Stimulated activated CD8-positive, alpha-beta memory T cell treated with anti-CD3 and anti-CD28 coated beads, Interleukin-4, amount 100 ng/mL, for 1 hour (primary cell): ENCODE measurements at places on chromosomes 6 and 20.

- no peak for DNase-seq
Measured at GRCh38 chr6:166411721-166412151, 29.0 kb upstream of the MPC1 start.

- no peak for DNase-seq
Measured at GRCh38 chr6:75301537-75301936, 16.9 kb upstream of the TMEM30A start.

GRCh38 chr6:96816301-96816817, 20.9 kb downstream of the GPR63 start:
- DNase-seq = no peak

DNA sequence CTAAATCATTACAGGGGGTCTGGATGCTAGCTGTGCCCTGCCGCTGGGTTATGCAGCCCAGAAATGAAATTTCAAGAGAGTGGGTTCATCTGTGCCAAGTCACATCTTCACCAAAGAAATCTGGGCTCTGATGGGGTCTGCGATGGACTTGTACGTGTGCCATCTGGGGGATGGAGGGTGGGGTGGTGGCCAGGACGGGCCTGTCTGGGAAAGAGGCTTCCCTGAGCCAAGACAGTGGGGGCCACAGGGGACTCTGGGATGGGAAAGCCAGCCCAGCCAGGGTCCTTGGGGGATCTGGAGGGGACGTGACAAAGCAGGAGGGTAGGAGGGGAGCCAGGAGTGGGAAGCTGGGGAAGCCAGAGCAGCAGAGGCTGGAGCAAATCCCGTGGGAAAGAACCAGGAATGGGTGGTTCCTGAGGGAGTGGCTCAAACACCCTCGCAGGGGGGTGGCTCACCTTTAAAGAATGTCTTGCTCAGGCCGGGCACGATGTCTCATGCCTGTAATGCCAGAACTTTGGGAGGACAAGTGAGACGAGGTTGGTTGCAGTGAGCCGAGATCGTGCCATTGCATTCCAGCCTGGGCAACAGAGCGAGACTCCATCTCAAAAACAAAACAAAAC, 36.3 kb upstream of the SULF2 start:
- no peak for DNase-seq

DNA sequence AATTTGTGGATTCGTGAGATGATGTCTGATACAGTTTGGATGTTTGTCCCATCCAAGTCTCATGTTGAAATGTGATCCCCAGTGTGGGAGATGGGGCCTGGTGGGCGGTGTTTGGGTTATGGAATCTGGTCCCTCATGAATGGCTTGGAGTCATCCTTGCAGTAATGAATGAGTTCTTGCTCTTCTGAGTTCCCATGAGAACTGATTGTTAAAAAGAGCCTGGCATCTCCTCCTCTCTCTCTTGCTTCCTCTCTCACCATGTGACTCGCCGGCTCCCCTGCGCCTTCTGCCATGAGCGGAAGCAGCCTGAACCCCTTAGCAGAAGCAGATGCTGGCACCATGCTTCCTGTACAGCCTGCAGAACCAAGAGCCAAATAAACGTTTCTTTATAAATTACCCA, 30.5 kb upstream of the RPP40 start:
- DNase-seq = no peak

DNA sequence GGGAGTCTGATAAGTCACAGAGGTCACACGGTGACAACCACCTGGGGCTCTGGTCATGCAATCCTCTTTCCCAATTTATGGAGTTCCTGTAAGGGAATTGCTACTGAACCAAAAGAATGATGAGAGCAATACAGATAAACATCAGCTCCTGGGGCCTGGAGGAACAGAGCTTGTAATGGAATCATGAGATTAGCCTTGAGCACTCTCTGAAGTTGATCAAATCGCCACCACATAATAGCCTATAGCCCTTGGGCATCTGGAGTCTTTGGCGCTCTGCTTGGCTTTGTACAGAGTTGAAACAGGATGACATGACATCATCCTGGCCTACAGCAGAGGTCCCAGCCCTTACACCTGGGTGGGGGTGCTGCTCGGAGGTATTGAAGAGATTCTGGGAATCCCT, 154.3 kb upstream of the DTNBP1 start:
- DNase-seq = no peak

DNA sequence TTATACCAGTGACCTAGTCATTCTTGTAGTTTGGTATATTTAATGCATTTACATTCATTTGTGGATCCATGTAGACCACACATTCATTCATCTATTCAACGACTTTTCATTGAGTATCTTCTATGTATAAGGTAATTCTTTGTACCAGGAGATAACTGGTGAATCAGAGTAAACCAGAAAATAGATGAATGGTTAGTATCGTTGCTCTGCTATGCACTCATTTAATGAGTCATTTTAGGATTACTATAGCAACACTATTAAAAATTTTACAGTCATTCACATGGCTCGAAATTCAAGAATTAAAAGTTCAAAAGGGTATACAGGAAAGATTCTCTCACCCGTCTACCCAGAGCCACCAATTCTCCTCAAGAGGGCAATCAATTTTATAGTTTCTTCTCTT, 26.8 kb downstream of the DOK5 start:
- no peak for DNase-seq

DNA sequence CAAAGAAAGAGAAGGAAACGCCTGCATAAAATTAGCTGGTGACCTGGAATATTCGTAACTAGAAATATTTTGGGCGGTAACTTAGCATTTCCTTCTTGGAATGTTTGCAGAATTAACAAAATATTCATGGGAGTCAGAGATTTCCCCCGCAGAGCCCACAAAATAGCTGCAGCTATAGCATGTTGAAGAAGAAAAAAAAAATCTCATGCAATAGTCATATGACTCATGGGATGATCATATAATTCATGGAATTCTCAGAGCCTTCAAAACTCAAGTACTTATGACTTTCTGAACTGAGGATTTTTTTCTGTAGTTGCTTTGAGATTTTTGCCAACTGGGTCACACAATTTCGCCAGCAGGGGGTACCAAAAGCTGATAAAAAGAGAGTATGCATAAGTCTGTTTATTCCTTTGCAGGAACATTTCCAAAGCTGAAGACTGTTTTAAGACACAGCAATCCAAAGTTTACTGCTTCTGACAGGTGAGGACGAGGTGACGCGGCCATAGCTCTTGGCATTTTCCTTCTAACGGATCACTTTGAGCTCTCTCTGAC, 586.0 kb upstream of the CHD6 start:
- DNase-seq = no peak

DNA sequence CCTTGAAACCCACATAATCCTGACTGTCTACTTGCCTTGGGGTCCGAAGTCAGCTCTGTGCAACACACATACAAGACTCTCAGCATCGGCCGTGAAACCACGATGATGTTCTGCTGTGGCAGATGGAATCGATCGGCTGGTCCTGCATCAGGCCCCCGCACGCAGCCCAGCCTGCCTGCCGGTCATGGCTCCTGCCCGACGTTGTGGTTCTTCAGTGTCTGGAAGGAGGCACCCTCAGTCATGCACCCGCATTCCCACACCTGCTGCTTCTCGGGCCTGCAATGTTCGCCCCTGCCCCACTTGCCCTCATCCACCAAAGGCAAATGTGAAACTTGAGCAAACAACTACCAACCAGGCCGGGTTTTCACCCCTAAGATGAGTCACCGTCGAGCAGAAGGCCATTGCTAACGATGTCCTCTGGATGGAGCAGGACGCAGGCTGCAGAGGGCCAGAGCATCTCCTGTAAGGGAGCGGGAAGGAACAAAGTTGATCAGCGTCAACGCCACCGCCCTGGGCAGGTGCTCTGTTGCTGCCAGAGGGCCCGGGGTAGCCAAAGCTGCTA, 128.9 kb upstream of the PDE10A start:
- DNase-seq = no peak

DNA sequence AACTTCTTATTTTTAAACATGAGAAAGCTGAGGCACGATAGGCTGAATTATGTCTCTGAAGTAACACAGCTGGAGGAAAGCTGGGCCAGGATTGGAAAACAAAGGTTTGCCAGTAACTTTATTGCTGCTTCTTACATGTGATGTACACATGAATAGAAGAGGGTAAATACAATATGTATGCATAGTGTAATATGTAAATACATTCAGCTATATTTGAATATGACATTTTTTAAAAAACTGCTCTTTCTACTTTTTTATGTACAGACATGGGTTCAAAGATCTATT, 90.2 kb downstream of the ADTRP start:
- no peak for DNase-seq

- no peak for DNase-seq
Measured at GRCh38 chr20:43711098-43711654, 15.6 kb downstream of the GTSF1L start.

- no peak for DNase-seq
Measured at GRCh38 chr6:41318261-41318653, 17.2 kb upstream of the NCR2 start.

DNA sequence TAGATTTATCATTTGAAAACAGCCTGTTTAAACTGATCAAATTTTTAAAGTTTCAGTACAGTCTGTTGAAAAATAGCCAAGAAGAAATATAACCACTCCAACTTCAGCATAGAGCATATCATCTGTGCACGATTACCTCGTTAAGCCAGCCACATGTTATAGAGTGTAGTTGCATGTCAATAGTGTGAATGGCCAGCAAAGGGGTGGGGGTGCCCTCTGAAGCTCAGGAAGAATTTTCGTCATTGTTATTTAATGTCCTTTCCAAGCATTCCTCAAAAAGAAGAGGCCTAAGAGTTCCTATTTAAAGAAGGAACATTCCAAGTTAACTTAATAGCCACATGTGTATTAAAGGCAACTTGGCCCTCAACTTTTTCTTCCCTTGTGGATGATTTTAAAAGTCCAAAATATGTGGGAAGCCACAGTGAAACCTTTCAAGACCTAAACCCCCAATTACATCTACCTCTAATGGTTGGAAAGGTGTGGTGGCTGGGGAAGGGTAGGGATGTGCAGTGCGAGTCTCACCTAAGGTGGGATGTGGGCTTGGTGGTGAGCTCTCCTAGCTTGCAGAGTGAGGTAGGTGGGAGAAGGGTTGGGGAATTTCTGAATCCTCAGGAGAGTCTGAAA, 1.8 kb upstream of the CCN2 start:
- DNase-seq = no peak

DNA sequence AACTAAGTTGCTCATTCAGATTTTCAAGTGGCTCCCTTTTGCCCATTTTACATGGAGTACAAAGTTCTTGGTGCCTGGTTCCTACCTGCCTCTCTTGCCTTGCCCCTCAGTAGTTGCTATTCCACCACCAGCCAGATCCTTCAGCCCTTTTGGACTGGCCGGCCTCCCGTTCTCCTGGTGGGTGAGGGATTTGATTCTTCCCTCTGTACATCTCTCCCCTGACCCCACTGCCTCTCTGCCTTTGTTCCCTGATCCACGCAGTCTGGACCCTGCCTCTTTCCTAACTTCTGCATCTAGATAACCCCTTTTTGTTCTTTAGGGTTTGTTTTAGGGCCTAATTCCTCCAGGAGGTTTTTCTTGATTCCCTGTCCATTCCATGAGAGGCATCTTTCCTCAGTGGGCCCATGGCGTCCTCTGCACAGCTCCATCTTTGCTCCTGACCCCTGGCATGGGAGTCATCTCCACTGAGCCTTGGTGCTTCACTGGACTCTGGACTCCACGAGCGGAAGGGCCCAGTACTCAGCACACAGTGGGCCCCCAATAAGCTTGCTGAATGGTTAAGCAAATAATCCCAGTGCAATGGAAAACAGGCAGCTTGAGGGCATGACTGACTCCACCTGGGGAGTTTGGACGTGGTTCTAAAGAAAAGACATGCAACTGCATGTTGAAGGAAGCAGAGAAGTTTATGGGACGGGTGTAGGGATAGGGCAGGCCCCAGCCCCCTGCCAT, 309.3 kb upstream of the SUPT3H start:
- DNase-seq = no peak

DNA sequence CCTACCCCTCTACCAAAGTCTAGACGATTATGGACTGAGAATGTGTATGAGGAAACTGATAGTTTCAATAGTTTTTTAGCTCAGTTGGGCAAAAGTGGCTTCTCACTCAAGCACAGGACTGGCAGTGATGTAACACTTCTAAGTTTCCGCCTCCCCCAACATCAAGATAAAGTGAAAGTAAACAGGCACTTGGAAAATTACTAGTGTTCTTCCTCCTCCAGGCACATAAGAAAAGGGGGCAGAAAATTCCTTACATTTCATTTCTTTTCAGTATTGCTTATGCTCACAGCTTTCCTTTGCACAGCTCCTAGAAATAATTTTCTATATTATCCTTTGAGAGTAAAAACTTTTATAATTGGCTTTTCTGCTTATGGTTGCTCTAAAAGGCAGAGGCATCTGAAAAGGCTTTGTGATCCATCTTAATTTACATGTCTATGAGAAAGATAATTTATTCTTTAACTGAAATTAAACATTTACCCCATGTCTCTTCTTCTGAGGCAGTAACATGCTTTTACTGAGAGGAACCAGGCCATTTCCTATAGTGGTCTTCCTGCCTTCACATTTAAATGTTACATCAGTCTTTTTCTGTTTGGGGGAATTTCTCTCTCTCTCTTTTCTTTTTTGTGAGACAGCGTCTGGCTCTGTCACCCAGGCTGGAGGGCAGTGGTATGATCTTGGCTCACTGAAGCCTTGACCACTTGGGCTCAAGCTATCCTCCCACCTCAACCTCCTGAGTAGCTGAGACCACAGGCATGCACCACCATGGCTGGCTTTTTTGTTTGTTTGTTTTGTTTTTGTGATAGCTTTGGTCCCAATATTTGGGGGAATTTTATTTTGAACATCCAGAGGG, 65.0 kb upstream of the EEF1A1 start:
- no peak for DNase-seq

GRCh38 chr6:167933847-167934246, 63.6 kb upstream of the KIF25 start:
- no peak for DNase-seq

DNA sequence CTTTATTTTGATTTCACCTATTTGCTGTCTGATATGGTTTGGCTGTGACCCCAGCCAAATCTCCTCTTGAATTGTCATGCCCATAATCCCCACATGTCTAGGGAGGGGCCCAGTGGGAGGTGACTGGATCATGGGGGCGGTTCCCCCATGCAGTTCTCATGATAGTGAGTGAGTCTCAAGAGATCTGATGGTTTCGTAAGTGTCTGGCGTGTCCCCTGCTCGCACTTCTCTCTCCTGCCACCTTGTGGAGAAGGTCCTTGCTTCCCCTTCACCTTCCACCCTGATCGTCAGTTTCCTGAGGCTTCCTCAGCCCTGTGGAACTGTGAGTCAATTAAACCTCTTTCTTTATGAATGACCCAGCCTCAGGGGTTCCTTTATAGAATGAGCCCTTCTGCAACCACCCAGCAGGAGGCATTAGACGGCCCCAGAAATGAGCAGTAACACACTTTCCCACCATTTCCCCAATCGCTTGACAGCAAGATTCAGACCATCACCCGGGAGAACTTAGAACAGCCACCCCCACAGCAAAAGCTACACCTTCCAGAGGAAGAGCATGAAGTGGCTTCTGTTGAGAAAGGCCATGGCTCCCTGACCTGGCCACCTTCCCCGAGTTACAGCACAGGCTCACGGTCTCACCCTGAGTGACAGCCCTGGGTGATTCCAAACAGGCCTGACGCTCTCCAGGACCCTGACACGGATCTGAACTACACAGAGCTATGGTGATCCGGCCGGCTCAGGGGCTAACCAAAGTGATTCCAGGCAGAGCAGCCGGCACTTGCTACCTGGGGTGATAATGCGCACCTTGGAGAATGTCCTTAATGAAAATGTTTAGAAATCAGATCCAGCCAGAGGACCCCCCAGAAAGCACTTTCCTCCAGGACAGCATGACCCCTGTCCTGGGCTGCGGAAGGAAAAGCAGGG, 131.2 kb upstream of the CDH4 start:
- no peak for DNase-seq
